ENCODE measurements at places on chromosomes 4 and X.

DNA sequence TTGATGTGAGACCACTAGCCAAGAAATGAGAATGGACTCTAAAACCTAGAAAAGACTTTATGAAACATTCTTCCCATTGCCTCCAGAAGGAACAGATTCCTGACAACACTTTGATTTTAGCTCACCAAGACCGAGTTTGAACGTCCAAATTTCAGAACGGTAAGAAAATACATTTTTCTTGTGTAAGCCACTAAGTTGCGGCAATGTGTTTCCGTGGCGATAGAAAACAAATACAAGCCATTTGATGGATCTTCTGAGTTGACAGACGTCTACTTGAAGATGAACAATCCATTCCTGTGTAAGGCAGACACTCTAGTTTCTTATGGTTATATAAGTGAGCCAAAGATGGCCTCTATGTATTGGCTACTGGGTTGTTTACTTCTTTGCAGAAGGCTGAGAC lies 52.5 kb downstream of the HS3ST1 start:
- no peak for DNase-seq

DNA sequence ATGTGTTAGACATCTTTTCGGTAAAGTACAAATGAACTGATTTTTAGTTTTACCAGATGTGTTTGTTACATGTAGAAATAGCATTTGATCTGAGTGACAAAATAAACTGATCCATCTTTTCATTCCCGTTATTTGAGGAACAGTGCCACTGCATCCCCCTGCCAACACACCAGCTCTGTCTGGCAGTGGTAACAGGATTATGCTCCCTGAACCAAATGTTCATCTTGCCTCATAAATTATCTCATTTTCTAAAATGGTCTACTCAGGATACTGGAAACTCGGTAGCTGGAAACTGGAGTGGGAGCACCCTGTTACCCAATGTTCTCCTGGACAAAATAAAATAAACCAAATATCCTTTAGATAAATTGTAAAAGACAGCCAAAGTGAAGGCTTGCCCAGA lies 171.6 kb downstream of the FAT4 start:
- no peak for DNase-seq

- DNase-seq, result no peak
Measured at GRCh38 chrX:68762766-68763165, 66.1 kb upstream of the EFNB1 start.

- no peak for DNase-seq
Measured at GRCh38 chr4:122588453-122589238, 32.2 kb downstream of the IL21 start.

- DNase-seq, result no peak
Measured at GRCh38 chr4:53004497-53005148, 142.5 kb downstream of the RASL11B start.

- DNase-seq, result no peak
Measured at GRCh38 chr4:47215759-47216158, 184.4 kb downstream of the GABRB1 start.

GRCh38 chr4:148015058-148015457 lies 283.2 kb downstream of the ARHGAP10 start:
- DNase-seq, result no peak

GRCh38 chr4:47972181-47972580 lies 44.3 kb downstream of the CNGA1 start:
- no peak for DNase-seq

DNA sequence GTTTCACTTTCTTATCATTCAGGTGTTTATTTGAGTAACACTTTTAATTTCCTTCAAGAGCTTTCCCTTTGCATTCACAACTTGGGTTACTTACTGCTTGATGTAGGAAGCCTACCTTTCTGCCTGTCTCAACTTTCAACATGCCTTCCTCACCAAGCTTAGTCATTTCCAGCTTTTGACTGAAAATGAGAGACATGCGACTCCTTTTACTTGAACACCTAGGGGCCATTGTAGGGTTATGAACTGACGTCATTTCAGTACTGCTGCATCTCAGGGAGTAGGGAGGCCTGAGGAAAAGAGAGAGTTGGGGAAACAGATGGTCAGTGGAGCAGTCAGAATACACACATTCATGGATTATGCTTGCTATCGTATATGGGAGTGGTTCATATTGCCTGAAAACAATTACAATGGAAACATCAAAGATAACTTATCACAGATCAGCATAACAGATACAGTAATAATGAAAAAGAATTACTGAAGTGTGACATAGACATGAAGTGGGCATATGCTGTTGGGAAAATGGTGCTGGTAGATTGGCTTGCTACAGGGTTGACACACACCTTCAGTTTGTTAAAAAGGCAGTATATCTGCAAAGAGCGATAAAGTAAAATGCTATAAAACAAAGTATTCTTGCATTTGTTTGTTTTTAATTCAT lies 25.7 kb downstream of the USP53 start:
- DNase-seq, result no peak

GRCh38 chr4:11549525-11549924 lies 120.8 kb upstream of the HS3ST1 start:
- DNase-seq, result no peak

- no peak for DNase-seq
Measured at GRCh38 chr4:158802914-158803313, 34.1 kb downstream of the FNIP2 start.

DNA sequence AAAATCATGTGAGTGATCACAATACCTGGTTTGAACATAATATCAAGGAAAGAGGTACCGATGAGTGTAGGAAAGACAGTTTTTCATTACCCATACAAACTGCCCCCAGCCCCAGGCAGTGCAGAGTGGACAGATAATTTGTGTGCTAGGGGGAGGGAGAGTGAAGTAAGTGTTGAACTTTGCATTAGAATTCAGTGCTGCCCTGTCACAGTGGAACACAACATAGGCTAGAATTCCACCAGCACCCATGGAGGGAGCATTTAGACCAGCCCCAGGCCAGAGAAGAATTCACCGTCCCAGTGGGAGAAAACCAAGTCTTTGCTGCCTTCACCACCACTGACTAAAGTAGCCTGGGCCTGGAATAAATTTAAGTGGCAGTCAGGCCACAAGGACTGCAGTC lies 107.3 kb downstream of the SCLT1 start:
- DNase-seq, result no peak

GRCh38 chrX:39159921-39160507 lies 358.8 kb downstream of the MID1IP1 start:
- no peak for DNase-seq

GRCh38 chr4:169205075-169205743 lies 65.5 kb downstream of the SH3RF1 start:
- DNase-seq, result no peak

DNA sequence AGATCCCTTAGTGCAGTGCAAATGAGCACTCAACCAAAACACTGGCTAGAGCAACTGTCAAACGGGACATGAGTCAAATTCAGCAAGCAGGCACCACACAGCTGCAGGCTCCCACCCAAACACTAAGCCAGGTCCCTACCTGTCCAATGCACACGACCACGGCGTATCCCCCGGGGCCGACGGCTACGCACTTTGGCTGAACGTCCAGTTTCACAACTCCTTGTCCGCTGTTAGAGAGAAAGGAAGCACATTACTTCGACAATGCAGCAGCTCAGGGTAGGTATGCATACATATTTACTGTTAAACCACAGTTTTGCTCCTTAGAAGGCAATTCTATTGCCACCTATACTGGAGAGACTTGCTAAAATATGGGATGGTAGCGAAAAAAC lies 35.4 kb downstream of the WDR1 start:
- no peak for DNase-seq

GRCh38 chrX:526295-527224 lies 104.0 kb upstream of the SHOX start:
- DNase-seq, result no peak

GRCh38 chr4:108694423-108694822 lies 44.0 kb downstream of the OSTC start:
- no peak for DNase-seq

DNA sequence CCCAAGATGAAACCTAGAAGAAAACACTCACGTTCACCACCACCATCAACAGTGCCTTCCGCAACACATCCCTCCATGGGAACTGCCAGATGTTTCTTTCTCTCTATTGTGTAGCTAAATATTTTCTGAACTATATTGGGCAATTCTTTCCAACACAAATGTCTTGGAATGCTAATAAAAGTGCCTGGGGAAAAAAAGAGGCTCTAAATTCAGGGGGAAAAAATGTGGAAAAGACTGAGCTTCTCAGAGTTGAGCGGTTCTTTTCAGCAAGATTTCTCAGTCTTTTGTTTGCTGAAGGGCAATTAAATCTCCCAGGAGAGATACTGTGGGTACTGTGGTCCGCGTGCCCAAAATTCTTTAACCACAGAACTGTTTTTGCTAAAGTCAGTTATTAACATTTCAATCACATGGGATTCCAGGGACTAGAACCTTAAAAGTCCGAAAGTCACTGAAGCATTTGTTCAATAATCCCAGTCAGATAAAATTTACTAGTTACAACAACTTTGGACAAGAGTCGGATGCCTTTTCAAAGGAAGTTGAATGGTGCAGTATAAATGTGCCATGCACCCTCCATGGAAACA lies 51.9 kb upstream of the DHRSX start:
- DNase-seq, result no peak

DNA sequence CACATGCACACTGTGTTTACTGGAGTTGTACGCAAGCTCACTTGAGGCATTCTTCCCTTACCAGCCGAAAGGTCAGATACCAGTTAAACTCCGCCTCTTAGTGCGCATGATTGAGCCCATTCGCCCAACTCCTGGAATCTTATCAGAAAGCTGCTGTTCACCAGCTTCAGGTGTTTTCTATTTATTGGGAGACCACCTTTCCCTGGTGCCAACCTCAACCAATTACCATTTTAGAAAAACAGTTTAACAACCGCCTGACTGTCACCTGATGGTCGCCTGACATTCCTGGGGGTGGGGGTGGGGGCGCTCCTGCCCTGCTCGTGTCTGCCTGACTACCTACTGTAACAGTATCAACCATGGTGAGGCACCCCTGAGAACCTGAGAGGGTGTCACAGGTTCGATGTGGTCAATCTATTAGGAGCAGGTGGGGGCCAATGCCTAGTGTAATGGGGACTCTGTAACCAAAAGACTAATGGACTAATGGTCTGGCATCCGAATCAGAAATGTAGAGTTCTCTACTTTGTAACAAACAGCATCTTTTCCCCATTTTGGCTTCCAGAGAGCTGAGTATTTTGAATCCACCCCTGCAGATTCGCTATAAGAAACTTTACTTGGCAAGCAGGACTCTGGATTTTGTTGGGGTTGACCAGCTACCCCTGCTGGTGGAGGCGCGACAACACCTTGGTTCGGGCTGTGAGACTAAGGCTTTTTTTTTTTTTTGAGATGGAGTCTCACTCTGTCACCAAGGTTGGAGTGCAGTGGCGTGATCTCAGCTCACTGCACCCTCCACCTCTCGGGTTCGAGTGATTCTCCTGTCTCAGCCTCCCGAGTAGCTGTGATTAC lies 58.2 kb upstream of the ZNF157 start:
- DNase-seq, result no peak

DNA sequence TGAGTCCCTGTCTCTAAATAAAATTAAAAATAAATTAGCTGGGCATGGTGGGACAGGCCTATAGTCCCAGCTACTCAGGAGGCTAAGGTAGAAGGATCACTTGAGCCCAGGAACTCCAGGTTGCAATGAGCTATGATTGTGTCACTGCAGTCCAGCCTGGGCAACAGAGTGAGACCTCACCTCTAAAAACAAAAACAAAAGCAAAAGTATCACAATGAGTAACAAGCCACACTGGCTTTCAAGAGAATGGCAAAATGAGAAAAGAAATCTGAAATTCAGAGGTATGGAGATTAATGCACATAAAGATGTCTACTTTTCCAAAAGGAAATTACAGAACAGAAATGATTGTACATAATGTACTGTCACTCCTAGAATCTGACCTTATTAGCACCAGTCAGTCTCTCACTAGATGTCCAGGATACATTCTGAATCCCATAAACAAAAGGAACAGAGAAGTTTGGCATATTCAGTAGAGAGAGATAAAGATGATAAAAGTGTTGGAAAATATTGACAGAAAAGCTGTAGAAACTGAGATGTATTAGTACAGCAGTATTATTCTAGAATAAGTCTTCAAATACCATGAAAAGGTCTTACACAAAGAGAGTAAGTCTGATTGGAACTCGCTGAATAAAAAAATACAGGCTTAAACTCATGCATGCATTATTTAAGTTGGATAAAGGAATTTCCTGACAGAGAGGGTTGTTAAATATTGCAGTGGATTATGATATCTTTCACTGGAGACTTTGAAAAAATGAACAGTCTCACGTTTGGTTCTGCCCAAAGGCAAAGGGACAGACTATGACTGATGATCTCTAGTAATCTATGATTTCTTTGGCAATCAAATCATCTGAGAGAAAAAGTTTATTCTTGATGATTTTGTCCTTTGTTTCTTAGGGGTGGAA lies 102.5 kb downstream of the SH3RF1 start:
- DNase-seq, result no peak

- no peak for DNase-seq
Measured at GRCh38 chrX:97045470-97045869, 161.8 kb downstream of the RPA4 start.

DNA sequence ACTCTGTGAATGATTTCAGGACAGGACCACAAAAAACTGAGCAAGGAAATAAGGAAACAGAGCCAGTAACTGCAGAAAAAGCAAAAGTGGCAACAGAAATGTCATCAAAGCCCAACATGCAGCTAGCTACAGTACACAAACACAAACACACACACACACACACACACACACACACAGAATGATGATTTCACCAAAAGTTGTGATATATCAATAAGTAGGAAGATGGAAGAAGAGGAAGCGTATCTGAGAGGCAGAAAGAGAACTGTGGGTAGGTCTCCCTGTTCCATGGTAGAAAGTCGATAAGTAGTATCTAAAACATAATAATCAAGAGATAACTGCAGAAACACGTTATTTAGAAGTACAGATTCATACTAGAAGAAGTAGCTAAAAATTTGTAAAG lies 148.3 kb downstream of the MGST2 start:
- DNase-seq, result no peak

DNA sequence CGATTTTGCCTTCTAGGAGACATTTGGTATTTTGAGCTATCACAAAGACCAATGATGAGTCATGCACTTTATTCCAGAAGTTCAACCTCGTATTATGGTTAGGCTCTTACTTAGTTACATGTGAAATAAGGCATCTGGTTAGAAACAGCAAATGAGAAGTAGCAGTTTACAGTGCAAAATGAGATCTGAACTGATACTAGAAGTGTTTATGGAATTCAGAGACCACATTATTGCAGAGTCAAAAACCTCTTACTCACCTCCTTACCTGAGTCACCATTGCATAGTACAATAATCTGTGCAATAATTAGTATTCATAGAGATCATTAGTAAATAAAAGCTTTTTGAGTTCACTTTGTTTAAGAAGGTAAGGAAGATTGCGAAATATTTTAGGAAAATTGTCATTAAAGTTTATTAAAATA lies 38.7 kb downstream of the SEC24B start:
- no peak for DNase-seq

DNA sequence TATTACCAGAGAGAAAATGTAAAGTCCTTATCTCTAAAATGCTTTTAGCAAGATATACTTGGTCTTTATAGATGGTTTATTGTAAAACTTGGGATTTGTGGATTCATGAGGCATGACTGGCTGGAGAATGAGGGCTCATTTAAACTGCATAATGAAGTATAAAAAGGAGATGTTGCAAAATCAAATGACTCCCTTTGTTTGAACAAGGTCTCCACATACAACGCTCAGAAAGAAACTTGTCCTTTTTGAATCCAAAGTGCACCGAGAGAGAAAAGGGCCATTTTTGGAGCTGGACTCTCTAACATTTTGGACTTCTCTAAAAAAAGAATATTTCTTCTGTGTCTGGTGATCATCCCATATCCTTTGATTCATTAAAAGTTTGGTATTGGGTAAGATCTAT lies 7.7 kb upstream of the EIF1AX start:
- DNase-seq, result no peak

GRCh38 chrX:9515973-9516538 lies 51.2 kb downstream of the TBL1X start:
- no peak for DNase-seq

GRCh38 chr4:26204249-26204825 lies 116.5 kb upstream of the RBPJ start:
- DNase-seq, result no peak

Data from activated gamma-delta T cell (primary cell).